ENCODE measurements at places on chromosomes 2 and 18. TPM values are rescaled to one million over a fixed set of nuclear protein-coding genes. Genes with fewer than 3 reads are reported as not detected.

DNA sequence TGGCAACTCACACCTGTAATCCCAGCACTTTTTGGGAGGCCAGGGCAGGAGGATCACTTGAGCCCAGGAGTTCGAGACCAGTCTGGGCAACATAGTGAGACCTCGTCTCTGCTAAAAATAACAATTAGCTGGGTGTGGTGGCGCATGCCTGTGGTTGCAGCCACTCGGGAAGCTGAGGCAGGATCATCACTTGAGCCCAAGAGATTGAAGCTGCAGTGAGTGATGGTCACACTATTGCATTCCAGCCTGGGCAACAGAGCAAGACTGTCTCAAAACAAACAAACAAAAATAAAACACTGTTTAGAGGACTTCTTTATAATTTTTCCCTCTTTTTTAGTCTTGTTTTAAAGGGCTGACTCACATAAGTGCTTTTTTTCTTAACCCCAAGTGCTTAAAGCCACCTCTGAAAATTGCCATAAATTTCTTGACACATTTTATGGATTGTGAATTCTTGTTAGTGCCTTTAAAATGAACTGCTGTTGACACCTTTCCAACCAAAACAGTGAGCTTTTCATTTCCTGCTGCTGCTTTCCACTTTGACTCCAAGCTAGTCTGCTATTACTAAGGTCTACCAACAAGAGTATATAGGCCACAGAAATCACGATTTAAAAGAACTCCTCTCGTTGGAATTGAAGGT, 41.7 kb downstream of the CYP20A1 start:
- no peak for DNase-seq

DNA sequence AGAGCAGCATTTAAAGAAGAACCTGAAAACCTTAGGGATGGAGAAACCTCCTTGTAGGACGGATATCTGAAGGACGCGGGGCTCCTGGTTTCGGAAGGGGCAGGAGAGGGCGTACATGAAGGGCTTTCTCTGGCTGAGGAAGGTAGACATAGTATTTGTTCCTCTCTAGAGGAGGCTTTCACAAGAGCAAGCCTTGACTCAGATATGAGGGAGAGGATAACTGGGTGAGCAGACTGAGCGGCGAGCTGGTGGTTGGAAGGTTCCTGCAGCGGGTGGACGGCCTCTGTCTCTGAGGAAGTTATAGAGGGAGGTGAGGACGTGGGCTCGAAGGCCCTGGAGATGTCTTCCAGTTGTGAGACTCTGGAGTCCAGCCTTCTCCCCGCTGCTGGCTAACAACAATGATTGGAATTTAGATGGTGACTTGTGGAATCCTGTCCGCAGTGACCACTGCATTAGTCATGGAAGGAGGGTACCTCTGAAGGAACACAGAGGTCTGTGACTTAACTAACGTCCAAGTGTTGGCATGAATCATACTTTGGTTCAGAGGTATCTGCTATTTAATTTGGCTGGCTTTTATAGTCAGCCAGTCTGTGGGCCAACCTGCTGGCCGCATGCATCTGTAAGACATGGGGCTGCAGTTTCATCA, 80.9 kb downstream of the ASAP2 start:
- no peak for DNase-seq

Gene ZBTB7C
- 0.35 TPM for total RNA-seq

Gene SERPINB7
- total RNA-seq: not detected

GRCh38 chr2:111164078-111164477, 43.4 kb downstream of the BCL2L11 start:
- no peak for DNase-seq

Gene TBR1
- not detected for total RNA-seq
